ENCODE measurements at places on chromosomes 7 and 10.

GRCh38 chr10:3091921-3092320 is 24.6 kb downstream of the PFKP start:
- DNase-seq: no peak

- no peak for DNase-seq
Measured at GRCh38 chr7:80900583-80901576, 18.0 kb downstream of the SEMA3C start.

DNA sequence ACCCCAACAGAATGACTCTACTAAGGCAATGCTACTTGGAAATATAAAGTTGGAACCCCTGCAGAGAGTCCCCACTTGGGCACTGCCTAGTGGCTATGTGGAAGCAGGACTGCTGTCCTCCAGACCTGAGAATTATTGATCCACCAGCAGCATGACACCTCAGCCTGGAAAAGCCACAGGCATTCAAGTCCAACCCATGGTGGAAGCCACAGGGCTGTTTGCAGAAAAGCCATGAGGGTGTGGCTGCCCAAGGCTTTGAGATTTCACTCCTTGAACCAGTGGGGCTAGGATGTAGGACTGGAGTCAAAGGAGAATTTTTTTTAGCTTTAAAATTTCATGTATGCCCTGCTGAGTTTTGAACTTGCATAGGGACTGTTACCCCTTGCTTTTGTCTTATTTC is 13.6 kb upstream of the GHRHR start:
- DNase-seq: no peak

DNA sequence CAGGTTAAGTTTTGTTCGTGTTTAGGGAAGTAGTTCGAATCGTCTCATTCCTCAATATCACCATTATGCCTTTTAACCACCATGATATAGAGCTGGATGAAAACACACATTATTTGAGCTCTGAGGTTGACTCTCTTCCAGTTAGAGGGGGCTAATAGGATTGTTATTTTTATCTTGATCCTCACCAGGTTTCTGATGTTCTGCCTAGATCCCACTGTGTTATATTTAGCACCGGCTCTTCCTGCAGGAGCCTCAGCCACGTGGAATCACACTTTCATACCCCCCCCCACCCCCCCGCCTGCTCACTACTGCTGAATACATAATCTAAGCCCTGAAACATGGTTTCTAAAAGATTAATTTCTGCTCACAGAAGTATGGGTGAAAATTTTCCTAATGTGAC is 88.3 kb downstream of the NRCAM start:
- DNase-seq: no peak

DNA sequence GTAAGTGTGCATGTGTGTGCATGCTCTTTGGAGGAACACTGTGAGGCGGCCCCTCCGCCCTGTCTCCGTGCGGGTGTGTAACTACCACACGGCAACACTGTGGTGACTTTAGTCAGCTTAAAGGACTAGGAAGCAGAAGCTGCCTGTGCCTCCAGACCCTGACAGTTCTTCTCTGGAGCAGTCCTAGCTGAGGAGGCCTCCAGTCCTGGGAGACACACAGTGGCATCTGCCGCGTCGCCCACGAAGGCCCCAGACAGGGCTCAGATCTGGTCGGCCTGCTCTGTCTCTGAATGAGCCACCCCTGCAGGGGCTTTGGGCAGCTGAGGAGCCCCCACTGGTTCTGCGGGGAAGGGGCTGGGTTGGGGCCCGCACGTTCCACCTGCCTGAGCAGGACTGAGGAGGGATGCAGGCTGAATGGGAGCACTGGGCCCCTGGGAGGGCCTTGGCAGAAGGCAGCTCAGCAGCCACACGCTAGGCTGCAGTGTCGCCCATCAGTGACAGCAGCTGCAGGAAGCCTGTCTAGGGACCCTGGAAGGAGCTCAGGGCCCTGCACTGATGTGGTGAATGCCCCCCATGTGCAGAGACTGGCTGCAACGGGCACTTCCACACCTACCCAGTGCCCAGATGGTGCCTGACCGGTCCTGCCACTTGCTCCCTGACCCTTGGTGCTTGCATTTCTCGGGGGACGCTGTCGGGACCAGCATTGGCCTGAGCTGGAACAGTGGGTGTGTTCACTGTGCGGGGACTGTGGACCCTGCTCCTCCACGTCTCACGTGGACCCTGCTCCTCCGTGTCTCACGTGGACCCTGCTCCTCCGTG is 27.3 kb upstream of the KNDC1 start:
- DNase-seq: no peak
